ENCODE measurements at places on chromosomes 2 and 18.

GRCh38 chr2:240300840-240301239, 134.6 kb upstream of the GPC1 start:
- no peak for DNase-seq

GRCh38 chr2:226798422-226799210, 1.0 kb downstream of the IRS1 start:
- no peak for DNase-seq

- no peak for DNase-seq
Measured at GRCh38 chr2:215900843-215901242, 112.5 kb downstream of the MREG start.

GRCh38 chr18:49626842-49627467, 65.1 kb downstream of the LIPG start:
- no peak for DNase-seq

GRCh38 chr2:218819093-218819492, 12.5 kb downstream of the PRKAG3 start:
- DNase-seq, result no peak

GRCh38 chr2:86249579-86250391, 50.5 kb downstream of the MRPL35 start:
- DNase-seq, result no peak

DNA sequence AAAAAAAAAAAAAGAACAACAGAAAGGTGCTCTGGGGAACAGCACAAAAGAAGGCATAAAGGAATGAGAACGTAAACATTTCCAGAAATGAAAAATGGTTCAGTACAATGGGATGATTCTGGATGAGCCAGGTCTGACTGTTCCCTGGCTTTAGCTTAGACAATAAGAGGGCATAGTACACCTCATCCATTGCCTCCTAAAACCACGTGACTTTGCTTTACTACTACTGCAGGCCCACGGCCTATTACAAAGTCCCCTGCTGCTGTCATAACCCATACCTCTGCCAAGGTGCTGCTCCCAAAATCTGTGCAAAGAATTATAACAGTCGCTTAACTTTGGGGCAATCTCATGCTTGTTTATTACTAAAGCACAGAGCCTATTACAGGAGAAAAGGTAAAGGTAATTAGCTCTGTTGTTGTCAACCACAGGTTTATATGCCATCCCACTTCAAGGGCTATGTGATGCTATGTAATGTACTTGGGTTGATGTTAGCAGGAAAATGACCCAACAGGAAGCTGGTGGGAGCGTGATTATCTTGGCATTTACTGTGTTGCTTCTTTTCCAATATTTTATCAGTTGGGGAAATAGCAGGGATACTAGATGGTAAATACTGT, 26.8 kb downstream of the STK17B start:
- DNase-seq, result no peak

GRCh38 chr18:3441290-3441689, 8.7 kb upstream of the TGIF1 start:
- DNase-seq, result no peak

- DNase-seq, result no peak
Measured at GRCh38 chr2:211498551-211499205, 942.3 kb downstream of the CPS1 start.

DNA sequence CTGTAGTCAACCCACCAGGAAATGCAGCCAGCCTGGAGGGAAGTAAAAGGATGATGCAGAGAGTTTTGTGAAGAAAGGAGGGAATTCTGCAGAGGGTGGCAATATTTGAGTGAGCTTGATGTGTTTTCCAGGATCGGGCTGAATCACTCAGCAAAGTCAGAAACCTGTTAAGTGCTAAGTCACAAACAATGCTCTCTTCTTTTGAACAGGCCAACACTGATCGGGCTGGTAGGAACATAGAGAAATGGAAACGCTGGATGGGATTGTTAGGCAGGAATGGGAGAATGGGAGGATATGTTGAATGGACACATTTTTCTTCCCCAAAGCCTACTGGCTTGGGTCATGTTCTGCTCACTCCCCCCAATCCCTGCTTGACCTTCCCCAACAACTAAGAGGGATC, 36.6 kb downstream of the KCNS3 start:
- no peak for DNase-seq

DNA sequence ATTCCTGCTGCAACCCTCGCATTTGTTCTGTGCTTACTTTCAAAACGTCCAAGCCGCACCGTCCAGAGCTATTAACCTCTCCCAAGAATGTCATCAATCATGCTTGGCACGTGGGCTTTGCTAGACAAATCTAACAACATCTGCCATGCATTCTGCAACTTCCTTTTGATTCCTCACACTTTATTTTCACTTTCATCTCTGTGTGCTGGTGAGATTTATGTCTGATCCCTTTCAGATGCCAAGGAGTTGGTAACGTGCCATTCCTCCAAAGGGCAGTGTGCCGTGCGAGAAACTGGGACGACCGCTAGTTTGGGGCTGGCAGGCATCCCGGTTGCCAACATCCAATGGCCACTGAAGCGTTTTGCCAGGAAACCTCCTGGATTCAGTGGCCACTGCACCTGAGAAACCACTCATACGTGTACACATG, 230.0 kb upstream of the PARD3B start:
- no peak for DNase-seq

GRCh38 chr2:27798948-27799645, 27.6 kb downstream of the MRPL33 start:
- DNase-seq, result no peak

- DNase-seq, result no peak
Measured at GRCh38 chr18:56641714-56642337, 3.4 kb upstream of the TXNL1 start.

DNA sequence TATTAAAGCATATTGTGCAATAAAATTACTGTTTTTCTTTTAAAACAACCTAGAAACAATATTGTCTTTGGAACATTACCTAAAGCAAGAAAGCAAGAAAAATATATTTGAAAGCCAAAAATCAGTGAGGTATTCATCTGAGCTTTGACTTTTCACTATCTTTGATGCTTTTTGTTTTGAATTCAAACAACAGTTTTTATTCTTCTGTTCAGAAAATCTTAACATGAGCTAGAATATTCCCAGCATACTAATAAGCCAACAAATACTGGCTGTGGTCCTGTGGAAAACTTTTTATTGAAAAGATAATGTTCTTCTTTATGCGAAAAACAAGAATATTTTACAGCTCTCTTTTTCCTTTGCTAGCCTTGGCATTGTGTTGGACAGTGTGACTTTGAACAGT, 19.8 kb downstream of the FAM171B start:
- no peak for DNase-seq

- no peak for DNase-seq
Measured at GRCh38 chr2:6024229-6024628, 332.0 kb downstream of the SOX11 start.

DNA sequence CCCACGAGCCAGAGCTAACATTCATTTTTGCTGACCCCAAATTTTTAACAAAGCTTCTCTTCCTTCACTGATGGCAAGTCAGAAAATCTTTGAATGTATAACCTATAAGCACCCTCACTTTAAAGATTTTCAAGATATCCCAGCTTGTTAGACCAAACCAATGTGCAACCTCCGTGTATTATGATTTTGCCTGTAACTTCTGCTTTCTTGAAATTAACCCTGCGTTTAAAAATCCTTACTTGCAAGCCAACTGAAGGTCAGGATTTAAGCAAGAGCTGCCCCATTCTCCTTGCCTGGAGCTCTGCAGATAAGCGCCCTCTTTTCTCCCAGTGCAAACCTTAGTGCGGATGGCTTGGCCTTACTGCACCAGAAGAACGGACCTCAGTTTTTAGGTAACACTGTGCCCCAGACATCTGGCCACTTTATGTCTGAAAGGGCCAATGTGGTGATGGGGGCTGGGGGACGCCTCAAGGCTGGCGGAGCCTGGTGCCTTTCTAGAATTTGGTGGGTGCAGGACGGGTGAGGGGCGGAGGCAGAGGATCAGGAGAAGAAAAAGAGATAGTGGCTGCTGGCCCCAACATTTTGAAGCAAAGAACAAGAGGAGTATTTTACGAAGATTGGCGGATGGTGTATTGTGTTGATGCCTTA, 805 bp upstream of the TNFRSF11A start:
- DNase-seq, result no peak

DNA sequence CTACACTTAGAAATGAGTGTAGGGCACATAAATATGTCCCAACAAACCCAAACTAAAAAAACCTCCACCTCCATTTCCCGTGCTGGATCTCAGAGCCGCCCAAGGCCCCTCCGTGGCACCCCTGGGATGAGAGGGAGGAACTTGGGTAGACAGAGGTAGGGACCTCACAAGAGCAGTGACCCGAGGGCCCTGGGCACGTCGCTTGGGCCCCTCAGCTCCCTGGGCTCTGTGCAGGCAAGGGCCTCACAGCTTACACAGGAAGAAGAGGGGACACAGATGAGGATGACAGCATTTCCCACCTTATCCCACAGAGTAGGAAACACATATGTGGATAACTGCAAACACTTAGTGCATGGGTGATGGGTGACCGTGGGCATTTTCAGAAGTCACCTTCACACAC, 93.9 kb upstream of the TPO start:
- DNase-seq, result no peak

GRCh38 chr2:29236074-29236473, 120.9 kb downstream of the CLIP4 start:
- no peak for DNase-seq

- no peak for DNase-seq
Measured at GRCh38 chr18:75854174-75854573, 426.7 kb upstream of the SMIM21 start.

- no peak for DNase-seq
Measured at GRCh38 chr18:9519399-9519798, 44.1 kb downstream of the RALBP1 start.

GRCh38 chr18:10252952-10253705, 201.3 kb upstream of the APCDD1 start:
- DNase-seq, result no peak

- DNase-seq, result no peak
Measured at GRCh38 chr2:240134466-240134865, 1.6 kb downstream of the COPS9 start.

DNA sequence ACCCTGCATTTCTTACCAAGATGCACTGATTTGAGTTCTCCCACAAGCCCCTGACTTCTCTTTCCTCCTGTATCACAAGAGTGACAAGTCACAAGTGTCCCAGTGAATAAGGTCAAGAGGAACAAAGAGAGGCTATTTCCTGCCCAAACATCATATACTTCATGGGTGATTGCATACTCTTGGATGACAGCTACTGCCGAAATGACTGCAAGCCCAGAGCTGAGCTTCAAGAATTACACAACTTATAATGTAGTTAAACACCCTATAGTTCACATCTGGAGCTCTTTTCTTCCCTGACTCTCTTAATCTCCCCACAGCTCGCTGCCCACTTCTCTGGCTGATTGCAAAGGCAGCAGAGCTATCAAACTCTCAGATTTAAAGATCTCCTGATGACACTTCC, 289.7 kb upstream of the PARD3B start:
- DNase-seq, result no peak

DNA sequence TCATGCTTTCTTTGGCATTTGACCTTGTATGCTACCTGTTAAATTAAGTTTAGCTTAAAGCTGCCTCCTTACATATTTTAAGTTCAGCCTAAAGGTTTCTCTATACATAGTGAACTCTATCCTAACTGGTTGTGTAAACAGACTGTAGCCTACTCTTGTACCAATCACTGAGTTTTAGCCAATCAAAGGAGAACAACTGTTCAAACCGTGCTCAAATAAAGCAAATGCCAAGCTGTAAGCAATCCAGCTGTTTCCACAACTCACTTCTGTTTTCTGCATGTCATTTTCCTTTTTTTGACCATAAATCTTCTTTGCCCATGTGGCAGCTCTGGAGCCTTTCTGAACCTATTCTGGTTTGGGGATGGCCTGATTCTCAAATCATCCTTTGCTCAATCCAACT, 1603.8 kb upstream of the ACVR2A start:
- no peak for DNase-seq
